Bone marrow (tissue), 2 donors: ENCODE measurements at places on chromosomes 3 and 15.

DNA sequence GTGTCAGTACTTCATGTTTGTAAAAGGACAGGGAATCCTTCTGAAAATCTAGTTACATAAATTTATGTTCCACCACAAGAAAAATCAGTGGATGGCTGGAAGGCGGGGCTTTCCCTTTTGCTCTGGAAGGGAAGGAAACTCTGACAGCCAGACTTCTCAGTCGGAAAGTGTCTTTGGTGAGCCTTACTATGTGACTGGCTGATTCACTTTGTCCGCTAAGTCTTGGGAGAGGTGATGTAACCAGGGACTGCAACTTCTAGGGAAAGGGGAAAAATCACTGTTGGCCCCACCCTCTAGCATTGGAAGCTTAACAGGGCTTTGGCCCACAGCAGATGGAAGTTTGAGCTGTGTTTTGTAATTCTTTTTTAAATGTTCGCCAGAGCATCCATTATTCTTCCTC lies 281.4 kb upstream of the CTDSPL start:
- no peak for DNase-seq

DNA sequence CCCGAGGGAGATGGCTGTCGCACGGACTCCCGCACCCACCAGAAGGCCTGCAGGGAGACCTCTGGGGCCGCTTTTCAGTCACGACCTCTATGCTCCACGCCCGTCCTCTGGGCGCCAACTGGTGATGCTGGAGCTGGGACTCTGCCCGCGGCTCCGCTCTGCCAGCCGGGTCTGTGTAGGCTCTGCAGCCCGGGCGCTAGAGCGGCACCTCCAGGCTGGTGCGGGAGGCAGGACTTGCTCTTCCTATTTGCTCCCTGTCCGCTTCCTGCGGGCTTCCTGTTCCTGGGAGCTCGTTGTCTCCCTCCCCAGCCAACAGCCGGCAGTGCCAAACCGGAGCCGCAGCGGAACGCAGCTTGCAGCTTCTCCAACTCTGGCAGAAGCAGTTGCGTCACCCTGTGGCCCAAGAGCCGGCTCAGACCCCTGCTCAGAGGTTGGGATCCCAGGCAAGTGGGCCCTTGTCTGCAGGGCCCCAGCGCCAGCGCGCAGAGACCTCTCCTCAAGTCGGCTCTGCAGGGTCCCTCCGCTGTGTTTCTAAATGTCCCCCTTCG lies 285.9 kb downstream of the XXYLT1 start:
- DNase-seq: no peak

GRCh38 chr3:67624687-67625086 lies 29.7 kb downstream of the SUCLG2 start:
- DNase-seq: no peak

DNA sequence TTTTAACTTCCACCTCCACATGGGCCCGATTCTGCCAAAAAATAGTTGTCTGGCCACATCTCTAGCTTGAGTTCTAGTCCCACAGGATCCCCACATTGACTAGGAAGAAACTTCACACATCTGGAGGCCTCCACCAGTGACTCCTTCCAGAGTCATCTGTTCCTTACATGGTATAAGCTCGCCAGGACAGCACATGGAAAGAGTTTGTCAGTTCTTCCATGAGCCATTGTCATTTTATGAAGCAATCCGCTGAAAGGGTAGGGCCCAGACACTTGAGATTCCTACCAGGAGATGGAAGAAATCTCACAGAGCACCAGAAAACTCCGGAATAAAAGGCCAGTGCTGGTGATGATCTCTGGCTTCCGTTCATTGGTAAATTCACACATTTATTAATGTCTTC lies 350.5 kb upstream of the ICE2 start:
- DNase-seq: no peak

DNA sequence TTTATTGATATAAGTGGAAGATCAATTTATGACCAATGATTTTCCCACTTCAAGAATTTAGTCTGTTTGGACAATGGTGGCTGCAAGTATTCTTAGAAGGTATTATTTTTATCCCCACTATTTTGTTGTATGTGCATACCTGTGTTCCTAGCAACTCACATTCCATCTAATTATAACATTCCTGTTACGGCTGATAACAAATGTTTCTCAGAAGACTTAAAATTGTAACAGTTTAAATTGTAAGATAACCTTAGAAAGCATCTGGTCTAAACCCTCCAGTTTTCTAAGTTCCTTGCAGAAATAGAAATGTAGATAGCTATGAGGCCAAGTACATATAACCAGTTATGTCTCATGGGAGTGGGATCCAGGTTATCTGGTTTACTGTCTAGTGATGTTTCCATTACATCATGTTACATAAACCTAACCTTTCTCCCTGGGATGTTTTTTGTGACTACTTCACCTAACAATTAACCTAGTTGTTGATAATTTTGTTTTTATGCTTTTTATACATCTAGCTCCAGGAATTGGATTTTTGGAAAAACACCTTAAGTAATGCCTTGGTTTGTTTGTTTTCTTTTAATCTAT lies 11.1 kb upstream of the MFN1 start:
- DNase-seq: no peak

- no peak for DNase-seq
These were observed 1242.2 kb downstream of the OTOL1 start for GRCh38 chr3:162738784-162739183.

DNA sequence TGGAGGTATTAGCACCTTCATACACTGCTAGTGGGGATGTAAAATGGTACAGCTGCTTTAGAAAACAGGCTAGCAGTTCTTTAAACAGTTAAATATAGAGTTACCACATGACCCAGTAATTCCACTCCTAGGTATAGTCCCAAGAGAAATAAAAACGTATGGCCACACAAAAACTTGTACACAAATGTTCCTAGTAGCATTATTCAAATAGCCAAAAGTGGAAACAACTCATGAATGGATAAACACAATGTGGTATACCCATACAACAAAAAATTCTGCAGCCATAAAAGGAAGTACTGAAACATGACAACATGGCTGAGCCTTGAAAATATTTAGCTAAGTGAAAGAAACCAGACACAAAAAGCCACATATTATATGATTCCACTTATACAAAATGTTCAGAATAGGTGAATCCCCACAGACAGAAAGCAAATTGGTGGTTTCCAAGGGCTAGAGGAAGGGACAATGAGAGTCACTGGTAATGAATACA lies 40.8 kb upstream of the KLF13 start:
- DNase-seq: no peak
